Effector memory CD4-positive, alpha-beta T cell (primary cell): ENCODE measurements at places on chromosomes 13 and 19.

DNA sequence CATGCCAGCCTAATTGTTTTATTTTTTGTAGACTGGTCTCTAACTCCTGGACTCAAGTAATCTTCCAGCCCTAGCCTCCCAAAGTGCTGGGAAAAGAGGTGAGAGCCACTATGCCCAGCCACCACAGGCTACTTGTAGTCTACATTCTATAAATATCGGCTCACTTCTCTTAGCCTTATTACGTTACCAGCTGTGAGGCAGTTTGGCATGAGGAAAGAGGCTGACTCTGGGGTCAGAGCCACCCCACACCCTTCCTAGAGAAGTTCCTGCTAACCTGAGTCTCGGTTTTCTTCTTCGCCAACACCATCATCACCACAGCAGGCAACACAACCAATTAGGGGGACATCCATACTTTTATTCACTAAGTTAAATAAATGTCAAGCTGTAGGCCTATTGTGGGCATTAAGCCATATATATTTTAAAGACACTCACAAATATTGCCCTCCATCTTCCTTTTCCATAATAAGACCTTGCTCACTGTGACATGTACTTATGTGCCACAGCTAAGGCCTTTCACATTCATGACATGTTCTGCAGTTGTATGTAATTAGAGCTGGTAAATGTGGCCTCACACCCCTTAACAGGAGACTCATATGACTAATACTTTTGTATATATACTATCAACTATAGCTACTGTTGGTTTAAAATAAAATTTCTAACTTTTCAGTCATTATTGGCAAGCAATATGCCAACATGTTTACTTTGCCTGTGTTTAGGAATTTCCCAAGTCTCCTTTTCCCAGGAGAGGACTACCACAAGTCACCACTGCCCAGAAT is 5.7 kb downstream of the SLC25A30 start:
- DNase-seq = no peak

GRCh38 chr13:41971848-41972247 is 10.9 kb upstream of the VWA8 start:
- DNase-seq = no peak

GRCh38 chr19:20247016-20247683 is 80.1 kb downstream of the ZNF486 start:
- DNase-seq = no peak

GRCh38 chr13:83882606-83882959 is 309 bp upstream of the SLITRK1 start:
- DNase-seq = no peak

GRCh38 chr13:45882626-45883025 is 31.1 kb upstream of the SIAH3 start:
- DNase-seq = no peak

DNA sequence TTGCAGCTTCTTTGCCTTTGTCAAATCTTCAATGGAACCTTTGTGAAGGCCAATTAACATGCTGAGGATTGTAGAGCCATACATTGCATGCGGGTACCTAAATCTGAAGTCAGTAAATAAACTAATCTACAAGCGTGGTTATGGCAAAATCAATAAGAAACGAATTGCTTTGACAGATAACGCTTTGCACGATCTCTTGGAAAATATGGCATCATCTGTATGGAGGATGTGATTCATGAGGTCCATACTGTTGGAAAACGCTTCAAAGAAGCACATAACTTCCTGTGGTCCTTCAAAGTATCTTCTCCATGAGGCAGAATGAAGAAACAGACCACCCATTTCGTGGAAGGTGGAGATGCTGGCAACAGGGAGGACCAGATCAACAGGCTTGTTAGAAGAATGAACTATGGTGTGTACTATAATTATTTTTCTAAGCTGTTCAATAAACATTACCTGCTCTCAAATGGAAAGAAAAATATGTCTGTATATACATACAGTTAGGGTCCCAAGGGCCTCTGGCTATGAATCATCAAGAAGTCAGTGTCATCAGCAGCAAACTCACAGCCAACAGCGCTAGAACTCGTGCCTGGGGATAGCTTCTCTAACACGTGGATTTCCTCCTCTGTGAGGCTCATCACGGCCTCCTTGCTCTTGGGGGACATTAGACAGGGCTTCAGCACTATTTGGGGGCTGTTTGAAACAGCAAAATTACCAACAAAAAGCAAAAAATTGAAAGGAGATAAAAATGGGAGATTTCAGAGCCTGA is 2.9 kb upstream of the CD70 start:
- no peak for DNase-seq

DNA sequence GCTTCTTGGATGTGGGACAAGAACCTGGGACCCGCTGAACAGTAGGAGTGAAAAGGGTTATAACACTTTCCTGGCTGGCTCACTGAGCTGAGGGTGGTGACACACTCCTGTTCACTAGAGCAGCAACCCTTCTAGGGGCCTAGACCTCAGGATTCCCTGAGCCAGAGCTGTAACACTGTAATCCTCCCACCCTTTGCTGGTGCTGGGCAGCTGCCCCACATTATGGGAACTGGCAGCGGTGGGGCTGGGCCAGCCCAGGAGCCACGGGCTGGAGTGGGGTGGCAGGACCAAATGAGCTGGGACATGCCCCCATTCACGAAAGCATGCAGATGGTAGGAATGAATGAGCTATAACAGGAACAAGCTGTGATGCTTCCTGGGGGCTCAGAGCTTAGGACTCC is 110.6 kb downstream of the B3GLCT start:
- DNase-seq = no peak

- DNase-seq = no peak
Observed at GRCh38 chr13:112931028-112931934, 37.7 kb upstream of the MCF2L start.

DNA sequence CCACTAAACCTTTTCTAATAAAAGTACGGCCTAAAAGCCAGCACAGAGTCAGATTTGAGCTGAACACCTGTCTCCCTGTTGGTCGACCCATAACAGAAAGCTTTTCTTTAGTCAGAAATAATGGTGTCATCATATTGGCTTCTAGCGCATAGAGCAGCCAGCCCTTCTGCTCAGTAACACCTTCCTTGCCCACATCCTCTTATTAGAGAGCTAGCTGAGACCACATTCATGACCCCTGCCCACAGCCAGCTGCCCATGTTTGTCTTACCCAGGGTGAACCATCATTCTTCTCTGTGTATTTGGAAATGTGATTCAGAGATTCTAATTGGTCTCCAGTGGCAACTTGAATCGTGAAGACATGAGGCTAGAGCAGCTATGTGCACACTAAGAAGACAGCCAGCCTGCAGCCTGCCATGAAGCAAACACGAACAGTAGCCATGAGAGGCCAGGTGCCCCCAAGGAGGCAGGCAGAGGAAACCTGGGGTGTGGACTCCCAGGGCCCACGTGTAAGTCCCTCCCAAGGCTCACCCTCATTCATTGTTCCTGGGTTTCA is 82.3 kb upstream of the PDCD5 start:
- no peak for DNase-seq

GRCh38 chr13:71876648-71877255 is 9.7 kb upstream of the DACH1 start:
- no peak for DNase-seq

DNA sequence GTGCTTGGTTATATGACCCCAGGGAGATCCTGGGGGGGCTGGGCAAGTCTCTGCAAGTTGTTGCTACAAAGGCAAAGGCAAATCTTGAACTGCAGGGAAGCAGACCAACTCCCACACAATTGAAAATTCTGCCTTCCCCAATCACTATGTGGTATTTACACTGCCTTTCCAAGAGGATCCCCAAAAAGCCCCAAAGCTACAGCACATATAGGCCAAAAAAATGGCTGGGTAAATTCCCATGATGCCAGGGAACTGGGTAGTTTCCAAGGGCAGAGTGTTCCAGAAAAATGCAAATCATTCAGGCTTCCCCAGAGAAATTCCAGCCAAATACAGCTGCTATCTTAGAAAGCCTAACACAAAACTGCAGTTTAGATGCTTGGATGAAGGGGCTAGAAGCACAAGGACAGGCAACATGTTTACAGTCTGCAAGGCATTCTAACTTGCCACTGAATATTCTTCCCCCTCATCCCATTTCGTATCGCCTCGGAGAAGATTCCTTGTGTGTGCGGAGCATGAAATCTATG is 6.2 kb downstream of the FOXO1 start:
- no peak for DNase-seq

DNA sequence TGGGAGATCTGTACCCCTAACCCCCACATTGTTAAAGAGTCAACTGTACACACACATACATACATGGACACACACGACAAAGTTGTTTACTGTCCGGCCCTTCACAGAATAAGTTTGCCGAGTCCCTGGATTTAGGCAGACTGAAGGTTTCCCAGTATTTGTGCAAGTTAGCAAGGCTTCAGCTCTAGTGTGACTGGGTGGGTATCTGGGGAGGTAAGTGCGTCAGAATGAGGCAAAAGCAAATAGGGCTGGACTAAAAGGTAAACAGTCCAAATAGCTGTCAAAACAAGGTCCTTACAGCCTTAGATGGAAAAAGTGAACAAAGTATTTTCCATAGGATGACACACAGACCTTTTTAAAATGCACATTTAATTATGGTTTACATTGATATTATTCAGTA is 228.4 kb upstream of the UFM1 start:
- DNase-seq = no peak

- no peak for DNase-seq
Observed at GRCh38 chr19:32316034-32316433, 29.4 kb upstream of the ZNF507 start.

DNA sequence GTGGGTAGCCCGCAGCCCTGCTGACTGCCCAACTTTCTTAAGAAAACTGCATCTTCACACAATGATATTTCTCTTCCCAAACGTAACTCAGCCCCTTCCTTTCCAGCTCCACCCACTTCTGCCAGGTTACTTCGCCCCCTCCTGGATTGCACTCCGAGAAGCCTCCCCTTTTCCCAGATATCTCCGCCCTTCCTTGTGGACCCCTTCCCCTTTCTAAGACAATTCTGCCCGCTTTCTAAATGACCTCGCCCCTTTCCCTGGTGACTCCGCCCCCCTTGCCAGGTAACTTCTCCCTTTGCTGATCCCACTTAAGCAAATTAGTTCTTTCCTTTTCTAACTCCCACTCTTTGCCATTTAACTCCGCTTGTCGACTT is 2.6 kb downstream of the VSIG10L start:
- DNase-seq = peak; percentile 3

- DNase-seq = no peak
Observed at GRCh38 chr13:100334214-100334613, 245.3 kb downstream of the PCCA start.

DNA sequence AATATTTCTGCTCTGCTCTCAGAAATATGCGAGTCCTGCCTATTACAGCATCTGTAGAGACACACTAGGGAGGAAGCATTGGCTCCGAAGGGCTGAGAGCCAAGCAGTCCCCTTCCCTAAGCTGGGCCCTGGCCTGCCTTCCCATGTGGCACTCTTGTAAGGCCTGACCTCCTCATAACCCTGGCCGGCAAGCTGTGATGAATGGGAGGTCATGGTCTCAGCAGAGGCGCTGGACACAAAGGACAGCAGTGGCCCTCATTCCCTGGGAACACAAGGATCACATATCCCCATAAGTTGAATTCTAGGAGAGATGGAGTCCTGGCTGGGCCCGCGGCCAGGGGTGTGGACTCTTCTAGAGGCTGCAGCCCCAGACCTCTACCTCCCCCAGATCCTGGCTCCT is 483.3 kb downstream of the ZNF536 start:
- no peak for DNase-seq

DNA sequence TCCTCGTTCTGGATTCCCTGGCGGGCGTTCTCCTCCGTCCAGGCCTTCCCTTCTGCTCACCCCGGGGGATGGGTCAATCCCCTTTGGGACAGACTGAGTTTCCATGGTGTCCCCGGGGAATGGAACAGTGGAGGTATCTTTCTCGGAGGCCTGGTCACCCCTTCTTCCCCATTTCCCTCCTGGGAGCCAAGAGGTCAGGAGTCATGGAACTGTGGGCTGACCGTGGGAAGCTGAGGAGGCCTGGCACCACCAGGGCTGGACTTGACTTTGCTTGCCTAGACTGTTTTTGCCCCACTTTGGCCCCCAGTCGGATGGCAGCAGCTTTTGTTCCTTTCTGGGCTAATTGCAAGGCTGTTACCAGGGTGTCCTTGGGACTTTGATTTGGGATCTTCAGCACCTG is 2.0 kb downstream of the NACC1 start:
- no peak for DNase-seq

GRCh38 chr19:49677231-49677900 is at the start of gene PRMT1:
PRMT1 (plus strand) TSS chr19:49677271; CDS start chr19:49677281, 10 bp downstream.
- DNase-seq = peak; percentile 24

GRCh38 chr19:42528354-42529247 is at the start of gene CEACAM1:
CEACAM1 (minus strand) TSS chr19:42528481; CDS start chr19:42528374, 107 bp downstream.
- peak; percentile 23 for DNase-seq

DNA sequence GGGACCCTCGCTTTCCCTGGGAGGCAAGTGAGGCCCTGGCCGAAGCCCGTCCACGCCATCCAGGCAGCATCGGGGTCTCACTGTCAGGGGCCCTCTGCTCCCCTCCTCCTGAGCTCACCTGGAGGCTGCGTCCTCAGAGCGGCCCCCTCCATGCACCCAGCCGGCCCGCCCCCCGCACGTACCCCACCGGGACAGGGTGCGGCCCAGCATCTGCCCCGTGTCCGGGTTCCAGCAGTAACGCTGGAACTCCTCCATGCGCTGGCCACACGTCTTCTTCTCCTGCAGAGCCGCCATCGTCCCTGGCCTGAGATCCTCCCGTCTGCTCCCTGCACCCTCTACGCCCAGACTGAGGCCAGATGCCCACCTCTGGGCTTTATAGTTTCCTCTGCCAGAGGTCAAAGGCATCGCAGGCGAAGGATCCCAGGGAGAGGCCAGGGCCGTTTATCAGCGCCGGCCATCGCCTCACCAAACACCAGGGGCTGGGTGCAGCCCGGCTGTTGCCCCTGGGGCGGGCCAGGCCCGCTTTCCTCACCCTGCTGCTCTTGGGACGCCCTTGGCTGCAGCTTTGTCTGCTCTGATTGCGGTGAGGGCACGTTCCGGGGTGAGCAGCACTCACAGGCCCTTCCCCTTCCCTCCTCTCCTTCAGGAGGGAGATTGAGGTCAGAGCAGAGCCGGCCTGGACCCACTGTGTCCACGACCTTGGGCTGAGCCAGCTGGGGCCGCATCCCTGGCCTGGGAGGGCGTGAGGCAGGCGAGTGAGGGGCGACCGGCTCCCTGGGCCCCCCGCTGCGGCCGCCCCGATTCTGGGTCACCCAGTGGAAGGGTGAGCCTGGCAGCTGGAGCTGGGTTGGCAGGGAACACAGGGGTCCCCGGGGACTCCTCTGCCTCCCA is at the start of gene ATP4B:
TSS of gene ATP4B (minus strand) at position 348 of the 891 bp plus-strand sequence. CDS start at position 294, 54 bp downstream.
- DNase-seq = no peak

DNA sequence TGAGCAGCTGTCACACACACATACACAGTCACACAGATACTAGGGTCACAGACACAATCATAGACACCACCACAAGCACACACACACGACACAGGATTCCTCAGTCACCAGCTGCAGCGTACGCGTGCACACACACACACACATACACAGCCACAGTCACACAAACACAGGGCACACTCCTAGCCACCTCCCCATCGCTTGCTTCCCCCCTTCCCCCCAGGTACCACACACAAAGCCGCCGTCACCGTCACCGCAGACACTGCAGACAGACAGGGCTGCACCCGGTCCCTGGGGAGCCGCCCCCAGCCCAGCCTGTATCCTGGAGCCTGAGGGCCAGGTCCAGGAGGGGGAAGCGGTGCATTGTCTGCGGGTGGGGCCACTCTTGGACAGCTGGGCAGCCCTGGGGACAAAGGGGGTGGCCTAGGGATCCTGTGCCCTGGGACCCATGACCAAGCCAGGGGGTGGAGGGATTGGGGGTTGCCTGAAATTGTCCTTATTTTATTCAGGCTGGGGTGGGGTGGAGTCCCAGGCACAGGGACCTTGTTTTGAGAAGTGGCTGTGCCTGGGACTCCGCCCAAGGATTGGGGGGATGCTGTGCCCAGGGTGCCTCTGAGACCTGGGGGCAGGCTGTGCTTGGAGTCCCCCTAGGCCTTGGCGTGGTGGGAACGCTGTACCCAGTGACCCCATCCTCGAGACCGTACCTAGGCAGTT is 957 bp downstream of the NUMBL start:
- DNase-seq = no peak
